ENCODE measurements at places on chromosomes 7 and 10.
A peak's percentile ranks its signal among the peaks of the same experiment; 100 is the strongest.

DNA sequence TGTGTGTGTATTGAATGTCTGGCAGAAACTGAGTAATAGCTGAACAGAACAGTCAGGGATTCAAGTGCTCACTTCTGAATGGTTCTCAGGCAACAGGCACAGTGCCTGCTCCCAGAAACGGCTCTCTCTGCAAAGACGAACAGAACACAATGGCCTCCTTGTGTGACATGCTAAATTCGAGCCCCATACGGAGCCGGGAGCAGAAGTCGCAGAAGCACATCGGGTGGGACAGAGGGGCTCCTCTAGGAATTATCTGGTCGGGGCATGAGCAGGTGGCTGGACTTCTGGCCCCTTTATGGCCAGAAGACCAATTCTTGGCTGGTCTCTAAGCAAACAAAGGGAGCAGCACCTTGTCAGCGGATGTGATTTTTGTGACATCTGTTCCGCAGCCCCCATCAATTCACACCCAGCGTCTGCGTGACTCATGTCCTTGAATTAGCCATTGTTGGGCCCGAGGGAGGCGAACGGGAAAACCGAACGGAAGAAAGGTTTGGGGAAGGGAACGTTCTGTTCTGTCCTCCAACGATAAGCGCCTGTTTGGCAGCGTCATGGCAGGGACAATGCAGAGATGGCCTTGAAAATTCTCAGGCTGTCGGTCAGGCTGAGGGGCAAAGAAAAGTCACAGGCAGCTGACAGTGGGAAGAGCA lies 47.3 kb upstream of the NPTX2 start:
- DNase-seq: no peak

- DNase-seq: peak; percentile 20
These were observed 151.6 kb downstream of the KIAA1217 start for GRCh38 chr10:24360282-24361127.

DNA sequence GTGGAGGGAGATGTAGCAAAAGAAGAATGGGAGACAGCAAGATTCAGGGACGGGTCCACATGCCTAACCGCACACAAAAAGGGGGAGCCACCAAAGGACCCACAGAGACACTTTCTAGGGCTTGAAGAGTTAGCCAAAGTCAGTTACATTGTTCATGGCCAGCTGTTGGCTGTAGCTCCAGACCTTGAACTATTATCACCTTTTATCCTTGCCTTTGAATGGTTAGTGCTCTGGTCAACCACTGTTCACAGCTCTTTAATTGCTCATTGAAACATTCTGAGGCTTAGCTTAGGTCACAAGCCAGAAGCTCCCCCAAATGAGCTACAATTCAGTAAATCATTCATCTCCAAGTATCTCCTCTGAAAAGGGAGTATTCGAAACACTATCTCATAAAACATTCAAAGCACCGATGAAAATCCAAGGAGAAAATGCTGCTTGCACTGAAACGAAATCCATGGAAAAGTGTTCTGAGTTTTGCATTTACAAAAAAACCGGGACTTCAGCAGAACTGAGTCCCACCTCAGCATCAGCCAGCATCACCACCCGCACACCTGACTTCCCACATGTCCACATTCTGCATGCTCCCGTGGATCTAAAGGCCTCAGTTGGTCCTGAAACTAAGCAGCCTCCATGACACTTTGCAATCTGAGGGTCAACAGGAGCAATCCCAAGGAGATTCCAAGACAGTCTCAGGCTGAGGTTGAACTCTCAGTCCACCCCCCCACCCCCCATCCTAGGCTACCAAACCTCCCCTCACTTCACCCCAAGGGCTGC lies 4.0 kb downstream of the SORBS1 start:
- DNase-seq: no peak

DNA sequence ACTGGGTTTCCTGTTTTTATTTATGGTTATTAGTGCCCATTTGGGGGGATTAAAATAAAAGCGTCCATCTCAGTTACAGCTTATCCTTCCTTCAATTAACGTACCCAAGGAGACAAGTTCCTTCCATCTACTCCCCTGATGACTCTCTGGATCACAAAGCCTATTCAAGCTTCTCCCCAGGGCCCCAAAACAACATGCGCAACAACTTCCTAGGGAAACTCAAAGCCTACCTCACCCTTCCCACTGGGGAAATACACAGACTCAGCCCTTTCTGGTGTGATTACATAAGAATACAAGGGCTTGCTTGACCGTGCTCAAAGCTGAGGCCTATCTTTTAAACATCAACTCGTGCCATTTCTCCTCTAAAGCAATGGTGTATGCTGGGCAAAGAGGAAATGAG lies 112.4 kb downstream of the CDK6 start:
- DNase-seq: peak; percentile 91

- DNase-seq: no peak
These were observed 22.7 kb downstream of the TWIST1 start for GRCh38 chr7:19094598-19095352.

DNA sequence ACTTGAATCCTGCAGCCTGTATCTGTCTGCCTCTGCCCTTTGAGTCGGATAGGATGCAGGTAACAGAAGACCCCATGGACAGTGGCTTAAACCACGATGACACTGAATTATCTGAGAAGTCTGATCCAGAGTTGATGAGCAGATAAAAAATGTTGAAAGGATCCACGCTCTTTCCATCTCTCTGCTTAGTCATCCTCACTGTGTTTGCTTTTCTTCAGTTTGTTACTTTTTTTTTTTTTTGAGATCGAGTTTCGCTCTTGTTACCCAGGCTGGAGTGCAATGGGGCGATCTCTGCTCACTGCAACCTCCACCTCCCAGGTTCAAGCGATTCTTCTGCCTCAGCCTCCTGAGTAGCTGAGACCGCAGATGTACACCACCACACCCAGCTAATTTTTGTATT lies 36.9 kb upstream of the GOLGA7B start:
- DNase-seq: no peak

GRCh38 chr10:77784856-77785255 lies 141.7 kb downstream of the DLG5 start:
- DNase-seq: peak; percentile 2

GRCh38 chr10:99700649-99701048 lies 31.3 kb downstream of the COX15 start:
- DNase-seq: no peak

Data from inflammatory macrophage treated with lipopolysaccharide for 1 hour (primary cell).